Activated T-helper 9 cell treated with anti-CD3 and anti-CD28 coated beads, Interleukin-2, amount 50 U/mL, for 16 hours (primary cell): ENCODE measurements at places on chromosomes 1 and 21.
A peak's percentile ranks its signal among the peaks of the same experiment; 100 is the strongest.

- DNase-seq, result no peak
Observed at GRCh38 chr1:165152109-165152508, 204.4 kb downstream of the LMX1A start.

- DNase-seq, result no peak
Observed at GRCh38 chr1:102724741-102725140, 383.6 kb downstream of the COL11A1 start.

- DNase-seq, result no peak
Observed at GRCh38 chr1:76625886-76626678, 241.2 kb upstream of the ST6GALNAC5 start.

DNA sequence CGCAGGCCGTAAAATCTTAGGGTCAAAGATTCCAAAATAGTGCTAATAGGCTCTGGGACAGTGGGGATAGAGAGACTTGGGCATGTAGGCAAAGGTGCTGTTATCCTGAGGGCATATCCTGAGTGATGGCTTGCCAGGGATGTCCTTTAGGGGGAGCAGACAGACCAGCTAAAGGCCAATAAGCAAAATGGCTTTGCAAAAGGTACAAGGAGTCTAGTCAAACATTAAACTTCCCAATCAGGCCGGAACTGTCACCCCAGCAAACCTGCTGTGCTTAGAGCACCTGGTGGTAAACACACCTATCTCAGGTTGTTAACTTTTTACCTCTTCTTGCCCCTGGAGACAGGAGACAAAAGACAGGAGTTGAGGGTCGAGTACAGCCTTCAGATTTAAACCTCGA is 49.1 kb downstream of the TRABD2B start:
- no peak for DNase-seq

- no peak for DNase-seq
Observed at GRCh38 chr1:172916116-172916515, 134.6 kb downstream of the TNFSF18 start.

- no peak for DNase-seq
Observed at GRCh38 chr1:23425193-23425494, 596 bp upstream of the TCEA3 start.

GRCh38 chr1:174469052-174469451 is 21.3 kb downstream of the GPR52 start:
- DNase-seq, result no peak

DNA sequence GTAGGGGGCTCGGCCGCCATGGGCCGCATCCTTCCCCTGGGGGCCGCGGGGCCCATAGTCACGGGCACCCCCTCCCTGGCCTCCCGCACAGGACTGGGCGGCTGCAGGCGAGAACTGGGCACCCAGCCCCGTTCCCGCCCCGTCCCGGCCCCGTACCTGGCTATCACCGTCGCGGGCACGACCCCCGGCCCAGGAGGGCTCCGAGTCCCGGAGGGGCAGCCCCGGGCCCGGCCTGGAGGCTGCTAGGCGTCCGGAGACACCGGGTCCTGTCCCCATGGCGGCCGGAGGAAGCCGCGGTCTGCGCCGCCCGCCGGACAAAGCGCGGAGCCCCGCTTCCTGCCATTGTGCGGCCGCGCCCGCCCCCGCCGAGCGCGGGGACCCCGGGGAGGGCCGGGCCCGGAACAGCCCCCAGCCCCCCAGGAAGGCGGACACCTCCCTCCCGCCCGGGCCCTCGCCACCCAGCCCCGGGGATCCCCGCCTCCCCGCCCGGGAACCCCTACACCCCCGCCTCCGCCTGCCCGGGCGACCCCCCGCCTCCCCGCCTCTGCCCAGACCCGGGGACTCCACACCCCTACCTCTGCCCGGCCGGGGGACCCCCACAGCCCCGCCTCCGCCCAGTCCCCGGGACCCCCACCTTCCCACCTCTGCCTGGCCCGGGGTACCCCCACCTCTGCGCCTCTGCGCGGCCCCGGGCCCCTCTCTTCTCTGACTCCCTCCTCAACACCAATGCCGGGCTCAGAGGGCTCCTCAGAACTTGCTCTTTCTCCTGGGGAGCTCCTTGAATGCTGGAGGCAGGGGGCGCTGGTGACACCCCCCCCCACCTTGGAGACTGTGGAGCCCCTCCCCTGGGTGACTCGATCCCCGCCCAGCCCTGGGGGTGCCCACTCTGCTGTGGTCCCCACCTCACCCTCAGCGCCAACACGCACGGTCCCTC is 6.0 kb downstream of the PLEKHG5 start:
- no peak for DNase-seq

GRCh38 chr1:239483391-239483790 is 97.0 kb downstream of the CHRM3 start:
- no peak for DNase-seq

GRCh38 chr1:154707901-154708463 is 100.0 kb upstream of the ADAR start:
- no peak for DNase-seq

- no peak for DNase-seq
Observed at GRCh38 chr1:230230273-230230672, 163.2 kb downstream of the GALNT2 start.

- no peak for DNase-seq
Observed at GRCh38 chr1:216054600-216054999, 368.6 kb downstream of the USH2A start.

- DNase-seq, result no peak
Observed at GRCh38 chr1:7886405-7886745, 33.5 kb upstream of the UTS2 start.

- DNase-seq, result no peak
Observed at GRCh38 chr1:179327196-179327595, 33.6 kb downstream of the SOAT1 start.

DNA sequence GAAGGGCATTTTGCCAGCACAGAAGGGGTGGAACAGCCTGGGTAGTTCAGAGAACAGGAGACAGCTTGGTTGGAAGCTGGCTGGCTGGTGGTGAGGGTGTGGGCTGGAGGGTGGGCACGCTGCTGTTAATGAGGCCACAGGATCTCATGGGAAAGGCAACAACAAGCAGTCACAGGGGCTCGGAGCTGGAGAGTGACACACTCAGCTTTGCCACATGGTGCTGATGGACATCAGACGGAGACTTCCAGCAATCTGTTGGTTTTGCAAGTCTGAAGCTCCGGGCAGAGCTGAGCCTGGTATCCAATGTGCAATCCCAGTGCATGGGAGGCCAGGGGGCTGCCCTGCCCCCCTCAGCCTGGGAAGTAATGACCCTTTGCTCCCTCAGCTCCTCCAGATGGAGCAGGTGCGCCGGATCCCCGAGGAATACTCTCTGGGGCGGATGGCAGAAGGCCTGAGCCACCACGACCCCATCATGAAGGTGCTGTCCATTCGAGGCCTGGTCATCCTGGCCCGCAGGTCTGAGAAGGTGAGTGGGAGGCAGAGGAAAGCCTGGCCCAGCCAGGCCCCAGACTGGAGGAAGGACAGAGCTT is 15.6 kb upstream of the TTC4 start:
- DNase-seq, result no peak

DNA sequence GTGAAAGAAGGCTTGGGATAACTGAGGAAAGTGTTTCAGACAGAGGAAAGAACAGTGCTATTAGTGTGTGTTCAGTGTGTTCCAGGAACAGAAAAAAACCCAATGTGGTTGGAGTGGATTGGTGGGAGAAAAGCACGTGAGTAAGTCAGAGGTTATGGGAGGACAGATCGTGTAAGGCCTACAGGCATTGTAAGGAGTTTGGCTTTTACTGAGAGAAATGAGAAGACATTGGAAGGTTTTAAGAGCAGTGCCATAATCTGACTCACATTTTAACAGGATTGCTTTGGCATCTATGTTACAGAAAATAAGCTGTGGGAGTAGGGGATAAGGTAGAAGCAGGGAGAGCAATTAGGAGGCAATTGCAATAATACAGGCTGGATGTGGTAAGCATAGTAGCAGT is 4.8 kb downstream of the ARPC5 start:
- no peak for DNase-seq

DNA sequence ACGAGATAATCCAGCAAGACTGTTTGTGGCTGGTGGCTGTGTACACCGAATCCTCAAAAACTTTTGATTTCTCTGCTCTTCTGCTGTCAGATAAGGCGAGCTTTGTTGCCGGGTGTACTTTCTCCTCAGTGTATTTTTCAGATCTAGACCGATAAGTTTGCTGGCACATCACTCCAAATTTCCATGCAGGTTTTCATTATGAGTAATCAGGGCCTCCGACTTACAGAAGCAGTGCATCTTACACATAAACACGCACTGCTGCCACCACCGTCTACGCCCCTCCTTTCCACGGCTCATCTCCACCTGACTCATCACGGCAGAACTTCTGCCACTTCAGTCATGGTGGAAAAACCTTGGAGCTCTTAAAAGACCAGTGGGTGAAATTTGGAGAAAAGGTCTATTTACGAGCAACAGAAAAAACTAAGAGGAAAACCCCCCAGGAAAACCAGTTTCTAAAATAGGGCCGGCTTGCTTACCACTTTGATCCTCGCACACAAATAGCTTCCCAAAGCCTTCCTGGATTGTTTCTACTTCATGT is 7.7 kb downstream of the ZBTB21 start:
- peak; percentile 67 for DNase-seq

GRCh38 chr1:106944721-106945120 is 111.8 kb upstream of the PRMT6 start:
- DNase-seq, result no peak

- no peak for DNase-seq
Observed at GRCh38 chr1:90359994-90360393, 357.1 kb downstream of the BARHL2 start.

DNA sequence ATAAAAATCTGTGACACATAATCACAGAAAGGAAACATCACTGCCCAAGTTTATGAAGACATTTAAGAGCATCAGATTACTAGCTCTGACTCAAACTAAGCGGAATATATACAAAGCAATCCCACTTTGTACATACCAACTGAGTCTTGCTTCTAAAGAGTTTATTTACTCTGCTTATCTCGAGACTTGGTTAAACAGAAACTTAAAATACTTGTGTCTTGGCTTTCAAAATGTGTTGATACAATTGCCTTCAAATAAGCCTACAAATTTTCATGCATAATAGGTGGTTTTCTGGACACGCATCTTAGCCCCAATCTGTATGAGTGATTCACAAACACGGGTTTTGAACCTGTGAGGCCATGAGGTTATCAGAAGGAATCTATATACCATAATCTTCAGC is 21.0 kb downstream of the CD160 start:
- no peak for DNase-seq

DNA sequence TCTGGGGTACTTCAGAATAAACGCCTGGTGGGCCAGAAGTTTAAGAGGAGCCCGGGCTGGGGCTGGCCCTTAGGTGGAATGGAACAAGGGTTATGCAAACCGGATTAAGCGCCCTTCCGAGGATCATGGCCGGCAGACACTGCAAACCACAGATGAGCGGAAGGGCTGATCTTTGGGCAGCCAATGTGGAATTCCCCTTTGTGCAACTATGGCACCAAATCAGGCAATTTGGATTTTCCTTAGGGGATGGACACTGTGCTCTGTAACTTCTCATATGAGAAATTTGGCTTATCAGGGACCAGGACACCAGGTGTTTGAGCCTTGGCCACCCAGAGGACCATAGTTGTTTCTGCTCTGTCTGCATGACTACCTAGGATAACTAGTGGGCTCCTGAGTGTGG is 5.7 kb upstream of the IL10 start:
- DNase-seq, result no peak

DNA sequence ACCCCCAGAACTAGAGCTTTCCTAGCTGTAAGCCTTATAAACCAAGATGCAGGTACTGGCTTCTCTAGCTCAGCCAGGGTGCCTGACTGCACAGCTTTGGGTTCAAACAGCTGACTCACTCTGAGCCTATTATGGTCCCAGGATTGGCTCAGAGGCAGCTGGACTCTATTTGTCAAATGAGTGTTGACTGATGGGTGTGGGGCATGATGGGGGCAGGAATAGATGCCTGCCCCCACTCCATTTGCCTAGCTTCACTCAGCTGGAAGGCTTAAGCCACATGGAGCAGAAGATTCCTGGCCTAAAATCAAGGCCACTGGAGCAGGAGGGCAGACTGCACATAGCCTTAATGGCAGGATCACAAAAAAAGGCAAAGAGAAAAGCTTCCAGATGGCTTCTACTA is 90.5 kb downstream of the PIK3R3 start:
- no peak for DNase-seq

- no peak for DNase-seq
Observed at GRCh38 chr1:115193046-115193828, 103.9 kb upstream of the TSPAN2 start.

- DNase-seq, result no peak
Observed at GRCh38 chr1:118429856-118430255, 244.8 kb upstream of the SPAG17 start.

- no peak for DNase-seq
Observed at GRCh38 chr21:38488640-38489270, 9.5 kb downstream of the ERG start.

DNA sequence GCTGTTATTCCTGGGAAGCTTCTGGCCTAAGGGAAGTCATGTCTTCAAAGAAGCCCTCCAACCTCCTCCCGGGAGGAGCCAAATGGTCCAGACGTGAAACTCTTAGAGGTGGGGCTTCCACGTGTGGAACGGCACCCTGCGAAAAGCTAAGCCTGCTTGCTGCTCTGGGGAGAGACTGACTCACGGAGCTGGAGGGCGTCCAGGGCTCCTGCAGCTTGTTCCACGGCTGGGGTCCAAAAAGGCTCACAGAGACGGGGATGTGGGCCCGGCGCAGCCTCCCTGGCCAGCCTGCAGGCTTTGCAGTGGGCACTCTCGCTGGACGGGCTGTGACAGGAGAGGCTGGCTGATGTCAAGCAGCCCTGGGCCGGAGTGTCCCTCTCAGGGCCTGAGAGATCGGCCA is 105.1 kb downstream of the COLGALT2 start:
- no peak for DNase-seq

GRCh38 chr1:42456754-42457089 is 379 bp downstream of the PPCS start:
- peak; percentile 28 for DNase-seq

DNA sequence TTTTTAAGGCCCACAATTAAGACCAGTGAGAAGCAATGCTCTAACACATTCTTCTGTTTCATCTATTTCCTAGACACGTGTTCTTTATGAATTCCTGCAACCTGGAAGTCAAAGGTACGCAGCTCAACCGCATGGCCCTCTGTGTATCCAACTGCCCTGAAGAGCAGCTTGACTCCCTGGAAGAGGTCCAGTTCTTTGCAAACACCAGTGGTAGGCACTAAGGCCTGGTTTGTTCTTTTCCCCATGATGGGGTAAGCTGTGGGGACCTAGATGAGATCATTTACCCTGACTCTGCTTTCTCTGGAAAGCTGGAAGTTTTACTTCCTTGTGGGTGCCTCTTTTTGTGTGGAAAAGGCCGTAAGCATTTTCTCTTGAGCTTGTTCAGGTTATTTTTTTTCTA is 7.3 kb downstream of the SLC44A3 start:
- no peak for DNase-seq

DNA sequence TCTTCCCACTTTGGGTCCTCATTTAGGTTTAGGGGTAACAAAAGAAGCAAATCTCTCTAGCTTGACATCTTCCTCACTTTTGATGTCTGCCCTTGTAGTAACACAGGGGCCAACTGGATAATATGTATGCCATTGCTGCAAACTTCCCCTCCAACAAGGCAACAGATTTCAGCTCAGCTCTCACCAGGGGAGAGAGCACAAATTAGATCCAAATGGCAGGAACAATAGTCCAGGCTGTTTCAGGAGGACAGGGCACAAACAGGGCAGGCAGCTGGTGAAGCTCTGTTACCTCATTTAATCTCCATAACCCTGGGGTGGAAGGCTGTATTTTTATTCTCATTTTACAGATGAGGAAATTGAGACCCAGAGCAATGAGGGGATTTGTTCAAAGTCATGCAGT is 4.3 kb upstream of the PIK3R3 start:
- DNase-seq, result no peak
